Effector CD8-positive, alpha-beta T cell (primary cell): ENCODE measurements at places on chromosomes 1 and 21.

DNA sequence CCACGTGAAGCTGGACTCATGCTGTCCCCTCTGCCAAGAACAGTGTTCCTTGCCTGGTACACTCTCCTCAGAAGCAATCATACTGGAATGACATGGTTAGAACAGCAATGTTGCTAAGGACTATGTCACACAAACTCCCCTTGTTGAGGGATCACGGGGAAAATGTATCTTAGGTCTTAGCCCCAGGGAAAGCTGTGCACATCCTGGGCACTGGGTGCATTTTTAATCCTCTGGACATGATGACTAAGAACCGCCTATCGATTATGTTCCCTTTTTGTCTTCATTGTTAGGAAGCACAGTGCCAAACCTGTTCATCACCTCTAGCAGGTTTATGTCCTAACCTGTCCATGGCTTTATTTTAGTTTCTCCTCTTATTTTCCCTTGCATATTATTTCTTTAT is 115.1 kb downstream of the HIVEP3 start:
- DNase-seq = no peak

DNA sequence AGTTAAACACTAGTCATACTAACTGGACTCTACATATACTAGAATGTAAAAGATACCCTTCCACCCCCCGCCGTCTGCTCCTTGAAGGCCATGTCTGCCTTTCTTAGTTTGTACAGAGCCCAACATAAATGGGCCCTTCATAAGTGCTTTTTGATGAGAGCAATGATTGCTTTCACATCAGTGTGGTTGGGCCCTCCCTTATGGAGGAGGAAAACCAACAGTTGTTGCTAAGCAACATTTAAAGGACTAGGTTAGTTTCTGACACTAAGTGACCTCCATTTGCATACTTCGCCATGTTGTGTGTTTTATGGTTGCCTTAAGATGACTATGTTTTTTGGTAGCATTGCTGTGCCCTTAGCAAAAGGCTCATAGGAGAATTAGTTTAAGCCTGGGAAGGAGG is 182.0 kb upstream of the SGIP1 start:
- no peak for DNase-seq

- no peak for DNase-seq
Measured at GRCh38 chr1:4510276-4510691, 144.1 kb upstream of the AJAP1 start.

GRCh38 chr1:240602189-240602588 is 9.8 kb downstream of the GREM2 start:
- no peak for DNase-seq

GRCh38 chr1:155139895-155140629 is at the start of gene DPM3:
Gene DPM3, minus strand, starts transcription at chr1:155140531. Its CDS starts 291 bp downstream, at chr1:155140240.
- DNase-seq = peak; percentile 80
